BJ (cell line): ENCODE measurements at places on chromosomes 1 and 21. TPM values are rescaled to one million over a fixed set of nuclear protein-coding genes. Genes with fewer than 3 reads are reported as not detected.

ATAD3B gene
- polyA plus RNA-seq = 9.5 and 12.5 TPM in 2 replicates

RHD gene
- 0.10 and 0.12 TPM in 2 replicates for polyA plus RNA-seq

RGS1 gene
- polyA plus RNA-seq = not detected in 2 replicates

ADAM30 gene
- polyA plus RNA-seq = not detected in 2 replicates

S100A1 gene
- 0.31 and 0.71 TPM in 2 replicates for polyA plus RNA-seq

TGFBR3 gene
- polyA plus RNA-seq = 8.2 and 8.3 TPM in 2 replicates

MASP2 gene
- polyA plus RNA-seq = not detected in 2 replicates
